ENCODE measurements at places on chromosomes 2 and 18. TPM values are rescaled to one million over a fixed set of nuclear protein-coding genes. Genes with fewer than 3 reads are reported as not detected.
A peak's percentile ranks its signal among the peaks of the same experiment; 100 is the strongest.

- DNase-seq = no peak
- H3K4me3 ChIP-seq = no peak overlapping the region
- no peaks in the 10 kb centered on the region for H3K27me3 ChIP-seq
- no peak overlapping the region for H3K27ac ChIP-seq
- no peaks in the 10 kb centered on the region for H3K36me3 ChIP-seq
These were observed 70.3 kb upstream of the CCDC85A start for GRCh38 chr2:56113382-56113975.

DNA sequence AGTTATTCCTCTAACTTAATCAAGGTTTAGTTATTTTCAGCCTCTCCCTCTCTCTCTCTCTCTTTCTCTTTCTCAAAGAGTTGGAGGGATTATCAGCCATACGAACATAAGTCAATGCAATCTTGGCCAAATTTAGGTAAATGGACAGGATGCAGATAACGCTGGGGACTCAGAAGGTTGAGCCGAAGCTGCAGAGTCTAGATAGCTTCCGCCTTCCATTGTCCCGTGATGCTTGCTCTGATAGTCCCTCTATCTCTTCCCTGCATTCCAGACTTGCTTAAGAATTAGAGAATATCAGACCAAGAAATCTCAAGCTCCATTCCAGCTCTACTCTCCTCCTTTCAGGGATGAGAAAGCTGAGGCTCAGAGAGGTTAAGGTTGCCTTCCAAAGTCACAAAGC is 502.8 kb upstream of the TNP1 start:
- peaks cover 9% of the 10 kb centered on the region for H3K4me1 ChIP-seq
- peak overlapping the region; percentile 42 for H3K27ac ChIP-seq
- no peaks in the 10 kb centered on the region for H3K27me3 ChIP-seq
- no peak overlapping the region for H3K4me3 ChIP-seq
- no peak for DNase-seq
- no peaks in the 10 kb centered on the region for H3K36me3 ChIP-seq

DNA sequence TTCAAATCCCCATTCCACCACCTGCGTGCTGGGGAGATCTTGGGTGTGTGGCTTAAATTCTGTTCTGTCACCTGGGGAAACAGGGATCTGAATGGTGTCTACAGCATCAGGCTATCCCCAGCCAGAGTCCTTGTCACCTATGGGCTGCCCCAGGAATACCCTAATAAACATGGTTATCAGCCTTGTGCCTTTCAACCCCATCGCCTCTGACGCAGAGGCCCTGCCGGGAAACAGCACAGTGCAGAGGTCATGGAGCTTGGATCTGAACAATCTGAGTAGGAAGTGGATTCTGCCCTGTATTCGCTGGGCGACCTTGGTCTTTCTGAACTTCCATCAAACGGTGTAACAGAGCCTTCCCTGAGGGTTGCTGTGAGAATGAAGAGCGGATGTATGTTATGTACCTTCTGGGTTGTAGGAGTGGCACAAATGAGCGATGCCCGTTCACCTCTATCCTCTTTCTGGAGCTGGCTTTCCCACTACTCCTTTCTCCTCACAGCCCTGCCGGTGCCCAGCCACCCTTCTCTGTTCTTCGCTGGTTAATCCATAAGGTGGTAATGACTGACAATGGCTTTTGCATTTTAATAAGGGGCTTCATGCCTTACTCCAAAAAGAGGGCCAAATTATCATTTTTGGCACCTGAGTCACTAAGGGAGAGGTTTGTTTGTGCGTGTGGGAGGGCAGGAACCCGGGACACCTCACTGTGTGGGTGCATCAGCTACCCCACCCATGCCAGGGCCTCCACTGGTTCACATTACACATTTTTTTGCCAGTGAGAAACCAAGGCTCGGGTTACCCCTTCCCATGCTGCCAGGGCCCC is 256.5 kb downstream of the MYCN start:
- H3K4me1 ChIP-seq = no peaks in the 10 kb centered on the region
- H3K27me3 ChIP-seq = no peaks in the 10 kb centered on the region
- no peak for DNase-seq

- no peak overlapping the region for H3K27ac ChIP-seq
- H3K27me3 ChIP-seq = no peaks in the 10 kb centered on the region
- H3K4me1 ChIP-seq = no peaks in the 10 kb centered on the region
- H3K36me3 ChIP-seq = no peaks in the 10 kb centered on the region
These were observed 106.4 kb upstream of the HNMT start for GRCh38 chr2:137857881-137858280.

DNA sequence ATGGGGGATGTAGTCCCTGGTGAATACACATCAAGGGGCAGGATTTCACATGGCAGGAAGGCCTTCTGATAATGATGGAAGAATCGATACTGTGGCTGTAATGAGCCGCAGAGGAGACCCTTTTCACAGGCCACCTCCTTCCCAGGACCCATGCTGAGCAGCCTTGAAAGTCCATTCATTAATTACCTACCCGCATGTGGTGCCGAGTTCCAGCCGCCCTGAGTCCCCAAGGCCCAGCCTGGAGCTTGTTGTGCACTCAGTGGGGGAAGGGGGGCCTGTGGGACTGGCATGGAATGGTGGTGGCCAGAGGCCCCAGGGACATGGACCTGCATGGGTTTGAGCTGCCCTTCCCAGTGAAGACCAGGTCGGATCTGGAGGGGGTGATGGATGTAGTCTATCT is 25.5 kb downstream of the ASB18 start:
- DNase-seq = no peak
- H3K36me3 ChIP-seq = no peaks in the 10 kb centered on the region
- no peaks in the 10 kb centered on the region for H3K27me3 ChIP-seq
- no peak overlapping the region for H3K27ac ChIP-seq
- no peak overlapping the region for H3K4me3 ChIP-seq

- no peaks in the 10 kb centered on the region for H3K4me1 ChIP-seq
- no peaks in the 10 kb centered on the region for H3K36me3 ChIP-seq
- no peak overlapping the region for H3K4me3 ChIP-seq
- H3K27me3 ChIP-seq = no peaks in the 10 kb centered on the region
- no peak for DNase-seq
These were observed 20.9 kb downstream of the DYSF start for GRCh38 chr2:71474116-71474743.

DNA sequence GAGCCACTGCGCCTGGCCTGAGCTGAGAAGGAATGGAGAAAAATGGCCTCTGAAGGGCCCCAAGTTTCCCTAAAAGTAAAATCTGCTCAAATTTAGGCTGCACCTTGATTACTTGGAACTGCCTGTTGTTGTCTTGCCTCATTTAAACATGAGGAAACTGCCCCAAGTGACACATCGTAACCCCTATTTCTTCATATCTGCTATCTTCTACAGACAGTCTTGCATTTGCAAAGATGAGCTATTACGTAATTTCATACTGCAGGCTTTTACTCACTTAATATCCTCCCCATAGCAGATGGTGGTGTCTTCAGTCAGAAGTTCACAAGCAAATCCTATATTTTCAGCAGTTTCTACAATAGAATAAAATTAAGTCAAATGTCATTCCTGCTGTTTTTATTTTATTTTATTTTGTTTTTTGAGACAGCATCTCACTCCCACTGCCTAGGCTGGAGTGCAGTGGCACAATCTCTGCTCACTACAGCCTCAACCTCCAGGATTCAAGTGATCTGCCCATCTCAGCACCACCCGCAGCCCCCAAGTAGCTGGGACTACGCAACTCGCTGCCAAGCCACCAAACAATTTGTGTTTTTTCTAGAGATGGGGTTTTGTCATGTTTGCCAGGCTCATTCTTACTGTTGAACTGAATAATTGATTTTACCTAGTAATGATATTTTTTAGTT is 45.3 kb upstream of the NARS1 start:
- H3K27ac ChIP-seq = peak overlapping the region; percentile 23
- H3K4me3 ChIP-seq = no peak overlapping the region
- no peak for DNase-seq
- H3K36me3 ChIP-seq = peaks cover 5% of the 10 kb centered on the region
- H3K4me1 ChIP-seq = no peaks in the 10 kb centered on the region

ABCB11 gene
- not detected for total RNA-seq

RNF152 gene
- 25.5 TPM for total RNA-seq

ABCG5 gene
- not detected for total RNA-seq

SERPINB7 gene
- total RNA-seq = not detected

PSMA8 gene
- not detected for total RNA-seq
